Endothelial cell (in vitro differentiated cells): ENCODE measurements at places on chromosomes 11 and 22. TPM values are rescaled to one million over a fixed set of nuclear protein-coding genes. Genes with fewer than 3 reads are reported as not detected.
A peak's percentile ranks its signal among the peaks of the same experiment; 100 is the strongest.

DNA sequence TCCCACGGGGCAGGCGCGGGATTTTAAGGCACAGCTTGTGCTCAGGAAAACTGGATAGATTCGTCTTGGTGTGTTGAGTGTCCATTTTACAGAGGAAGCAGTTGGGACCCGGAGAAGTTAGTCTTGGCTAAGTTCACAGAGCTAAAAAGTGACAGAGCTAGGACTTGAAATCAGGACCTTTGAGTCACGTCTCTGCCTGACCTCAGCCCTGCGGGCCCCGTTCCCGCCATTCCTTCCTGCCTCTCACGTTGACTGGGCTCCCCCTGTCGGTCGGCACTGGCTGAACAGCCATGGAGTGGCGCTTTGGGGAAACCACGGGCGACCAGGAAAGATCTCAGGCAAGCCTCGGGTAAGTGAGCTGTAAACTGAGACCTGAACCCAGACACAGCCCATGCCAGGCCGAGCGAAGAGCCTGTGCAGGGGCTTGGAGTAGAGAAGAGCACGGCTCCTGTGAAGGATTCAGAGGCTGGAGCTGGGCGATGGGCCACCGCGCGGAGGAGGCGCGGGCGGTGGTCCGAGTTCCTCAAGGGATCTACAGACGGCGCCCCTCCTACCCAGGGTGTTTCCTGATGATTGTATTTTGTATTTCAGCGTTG is 54.1 kb downstream of the WNT11 start:
- H3K27me3 ChIP-seq: peaks cover 4% of the 10 kb centered on the region
- peaks cover 30% of the 10 kb centered on the region for H3K4me1 ChIP-seq
- peak overlapping the region; percentile 75 for H3K4me3 ChIP-seq

GRCh38 chr11:83625336-83625735 is 339.2 kb upstream of the CCDC90B start:
- H3K27me3 ChIP-seq: no peaks in the 10 kb centered on the region
- H3K4me3 ChIP-seq: no peak overlapping the region
- peaks cover 6% of the 10 kb centered on the region for H3K4me1 ChIP-seq
- DNase-seq: no peak

DNA sequence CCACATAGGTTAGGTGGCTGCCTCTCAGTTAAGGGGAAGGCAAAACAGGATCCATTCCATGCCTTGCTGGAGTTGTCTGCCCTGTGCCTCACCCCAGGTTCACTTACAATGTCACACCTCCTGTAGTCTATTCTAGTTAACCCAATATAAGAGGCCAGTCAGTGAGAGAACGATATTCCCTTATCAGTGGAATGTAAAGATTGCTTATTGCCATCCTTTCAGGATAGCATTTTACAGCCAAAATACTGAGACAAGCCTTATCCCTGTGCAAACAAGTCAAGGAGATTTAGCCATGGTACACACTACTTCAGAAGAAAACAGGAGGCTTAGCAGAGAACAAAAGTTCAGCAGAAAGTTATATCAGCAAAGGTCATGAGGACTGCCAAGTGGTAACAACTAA is 5.5 kb downstream of the CYP2R1 start:
- H3K27ac ChIP-seq: no peak overlapping the region
- DNase-seq: no peak
- peaks cover 10% of the 10 kb centered on the region for H3K36me3 ChIP-seq
- H3K4me3 ChIP-seq: no peak overlapping the region
- H3K4me1 ChIP-seq: peaks cover 8% of the 10 kb centered on the region

DNA sequence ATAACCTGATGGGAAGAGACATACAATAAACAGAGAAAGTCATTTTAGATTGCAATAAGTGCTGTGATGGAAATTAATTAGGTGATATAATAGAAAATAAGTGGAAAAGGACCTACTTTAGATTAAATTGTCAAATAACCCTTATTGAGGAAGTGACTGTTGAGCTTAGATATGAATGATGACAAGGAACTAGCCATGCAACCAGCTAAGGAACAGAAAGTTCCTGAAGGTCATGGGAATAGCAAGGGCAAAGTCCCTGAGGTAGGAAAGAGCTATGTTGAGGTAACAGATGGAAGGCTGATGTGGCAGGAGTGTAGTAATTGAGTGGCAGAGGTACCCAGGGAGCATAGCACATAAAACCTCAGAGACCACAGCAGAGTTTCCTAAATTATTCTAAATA is 135.2 kb downstream of the WNT11 start:
- no peaks in the 10 kb centered on the region for H3K27me3 ChIP-seq
- no peak overlapping the region for H3K4me3 ChIP-seq
- no peak for DNase-seq
- peaks cover 4% of the 10 kb centered on the region for H3K36me3 ChIP-seq
- peaks cover 6% of the 10 kb centered on the region for H3K4me1 ChIP-seq

DNA sequence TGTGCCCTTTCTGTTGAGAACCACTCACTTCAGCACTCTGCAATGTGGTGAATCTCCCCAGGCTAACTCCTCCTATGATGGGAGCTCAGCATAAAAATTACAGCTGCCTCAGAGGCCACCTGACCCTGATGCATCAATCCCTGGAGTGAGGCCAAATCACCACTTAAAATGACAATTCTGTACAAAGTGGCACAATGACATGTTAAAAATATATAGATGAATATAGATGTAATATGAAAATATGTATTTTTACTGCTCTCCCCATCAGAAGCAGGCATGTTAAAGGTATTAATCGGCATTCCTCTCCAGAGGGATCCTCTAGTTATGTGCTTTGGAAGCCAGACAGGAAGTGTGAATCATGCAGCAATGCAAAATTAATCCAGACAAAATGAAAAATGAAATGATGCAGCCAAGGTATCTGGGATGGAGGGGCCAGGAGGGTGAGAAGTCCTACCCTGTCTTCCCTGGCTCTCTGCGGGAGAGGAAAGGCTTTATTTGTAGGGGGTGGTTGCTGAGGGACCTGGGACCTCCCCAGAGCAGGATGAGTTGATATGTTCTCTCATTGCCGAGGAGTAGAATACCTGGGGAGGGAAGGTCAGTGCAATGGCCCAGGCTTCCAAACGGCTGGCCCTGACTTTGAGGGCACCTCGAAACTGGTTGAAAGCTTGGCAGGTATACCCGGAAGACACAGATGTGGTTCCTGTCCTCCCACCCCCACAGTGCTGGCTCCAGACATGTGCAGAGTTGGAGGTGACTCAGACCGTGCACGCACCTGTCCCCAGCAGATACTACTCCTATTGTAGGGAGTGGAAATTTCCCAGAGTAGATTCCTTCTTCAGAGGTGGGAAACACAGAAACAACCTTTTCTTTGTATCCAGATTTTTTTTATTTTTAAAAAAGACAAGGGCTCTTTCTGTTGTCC is 347.9 kb upstream of the NCAM1 start:
- no peaks in the 10 kb centered on the region for H3K27me3 ChIP-seq
- H3K4me1 ChIP-seq: peaks cover 25% of the 10 kb centered on the region
- no peaks in the 10 kb centered on the region for H3K36me3 ChIP-seq

DNA sequence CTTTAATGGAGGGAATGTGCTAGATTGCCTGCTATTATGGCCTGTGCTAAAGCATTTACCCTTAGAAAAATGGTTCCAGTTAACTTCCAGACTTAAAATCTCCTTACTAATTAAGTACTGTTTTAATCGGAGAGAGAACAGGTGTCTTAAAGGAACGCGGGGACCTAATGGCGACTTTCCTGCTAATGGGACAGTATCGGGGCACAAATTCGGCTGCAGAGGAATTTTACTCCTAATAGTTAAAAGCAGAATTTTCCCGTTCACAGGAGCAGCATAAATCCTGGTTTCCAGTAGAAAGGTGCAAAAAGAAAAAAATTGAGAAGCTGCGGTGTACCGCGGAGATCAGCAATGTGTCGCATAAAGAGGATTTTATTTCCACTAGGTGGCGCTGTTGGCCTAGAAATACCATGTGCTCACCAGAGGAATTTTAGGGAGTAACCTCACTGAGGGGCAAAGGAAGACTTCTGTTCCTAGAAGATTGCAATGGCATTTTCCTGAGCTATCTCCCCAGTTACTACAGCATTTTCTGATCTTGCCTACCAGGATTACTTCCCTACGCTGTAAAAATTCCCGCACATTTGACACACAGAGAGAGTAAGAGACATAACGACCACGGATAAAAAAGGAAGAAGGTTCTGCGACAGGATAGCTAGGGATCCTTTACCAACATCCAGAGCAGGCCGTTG is 44.5 kb downstream of the ZNF280B start:
- H3K4me1 ChIP-seq: no peaks in the 10 kb centered on the region
- no peaks in the 10 kb centered on the region for H3K36me3 ChIP-seq

GRCh38 chr11:75572744-75573143 is 10.7 kb downstream of the SERPINH1 start:
- peak overlapping the region; percentile 30 for H3K27ac ChIP-seq
- peak overlapping the region; percentile 56 for H3K4me3 ChIP-seq
- peaks cover 44% of the 10 kb centered on the region for H3K36me3 ChIP-seq
- no peak for DNase-seq

GRCh38 chr11:125072961-125073590 is 10.0 kb downstream of the SLC37A2 start:
- H3K27me3 ChIP-seq: peaks cover 20% of the 10 kb centered on the region
- H3K4me3 ChIP-seq: no peak overlapping the region
- H3K4me1 ChIP-seq: peaks cover 26% of the 10 kb centered on the region
- H3K27ac ChIP-seq: no peak overlapping the region

GRCh38 chr11:64717268-64717578 is 5.8 kb downstream of the NRXN2 start:
- H3K4me1 ChIP-seq: peaks cover 6% of the 10 kb centered on the region
- no peaks in the 10 kb centered on the region for H3K36me3 ChIP-seq
- H3K27me3 ChIP-seq: peaks cover 26% of the 10 kb centered on the region
- no peak for DNase-seq
- no peak overlapping the region for H3K4me3 ChIP-seq
- H3K27ac ChIP-seq: no peak overlapping the region

DNA sequence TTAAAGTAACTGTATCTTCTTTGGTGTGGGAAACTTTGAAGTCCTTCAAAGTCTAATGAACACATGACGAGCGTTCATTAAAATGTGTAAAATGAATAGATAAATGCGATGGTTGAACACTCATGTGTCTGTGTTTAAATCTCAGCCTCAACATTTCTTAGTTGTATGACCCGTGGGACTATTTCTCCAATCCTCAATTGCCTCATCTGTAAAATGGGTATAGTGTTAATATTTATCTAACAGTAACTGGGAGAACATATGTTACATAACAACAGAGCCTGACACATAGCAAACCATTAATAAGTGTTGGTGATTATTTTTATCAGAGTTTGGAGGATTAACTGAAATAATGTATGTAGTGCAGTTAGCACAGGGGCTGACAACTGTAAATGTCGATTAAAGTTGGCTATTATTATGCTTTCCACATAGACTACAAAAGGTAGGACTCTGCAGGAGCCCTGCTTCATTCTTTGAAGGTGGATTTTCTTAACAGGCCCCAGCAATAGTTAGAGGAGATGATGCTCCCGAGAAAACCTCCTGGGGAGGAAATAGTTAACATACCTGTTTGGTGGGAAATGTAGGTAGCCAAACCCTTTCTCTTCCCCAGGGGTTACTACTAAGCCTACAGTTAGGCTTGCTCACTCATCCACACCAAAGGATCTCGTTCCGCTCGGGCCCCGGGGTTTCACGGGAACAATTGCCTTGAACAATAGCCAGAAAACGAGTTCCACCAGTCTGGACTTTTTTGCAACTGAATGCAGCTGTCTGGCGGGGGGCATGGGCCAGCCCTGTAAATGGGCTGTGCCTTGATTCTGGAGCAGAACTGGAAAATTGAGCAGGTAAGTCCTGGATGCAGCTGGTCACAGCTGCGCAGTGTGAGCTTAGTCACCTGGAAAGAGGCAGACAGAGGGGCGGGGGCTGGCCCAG is 133.4 kb downstream of the DBX1 start:
- H3K4me3 ChIP-seq: no peak overlapping the region
- no peaks in the 10 kb centered on the region for H3K36me3 ChIP-seq
- H3K4me1 ChIP-seq: peaks cover 44% of the 10 kb centered on the region

DNA sequence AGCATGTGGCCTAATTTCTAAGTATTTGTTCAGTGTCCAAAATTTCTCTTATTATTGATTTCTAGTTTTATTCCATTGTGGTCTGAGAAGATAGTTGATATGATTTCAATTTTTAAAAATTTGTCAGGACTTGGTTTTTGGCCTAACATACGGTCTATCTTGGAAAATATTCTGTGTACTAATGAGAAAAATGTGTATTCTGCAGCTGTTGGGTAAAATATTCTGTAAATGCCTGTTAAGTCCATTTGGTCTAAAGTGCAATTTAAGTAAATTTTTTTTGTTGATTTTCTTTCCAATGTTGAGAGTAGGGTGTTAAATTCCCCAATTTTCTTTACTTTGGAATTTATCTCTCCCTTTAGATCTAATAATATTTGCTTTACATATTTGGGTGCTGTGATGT is 78.3 kb downstream of the TECTA start:
- DNase-seq: no peak
- H3K27me3 ChIP-seq: peaks cover 2% of the 10 kb centered on the region
- no peak overlapping the region for H3K27ac ChIP-seq
- H3K36me3 ChIP-seq: peaks cover 22% of the 10 kb centered on the region
- H3K4me3 ChIP-seq: no peak overlapping the region
- no peaks in the 10 kb centered on the region for H3K4me1 ChIP-seq

- H3K27me3 ChIP-seq: peaks cover 1% of the 10 kb centered on the region
- no peak overlapping the region for H3K4me3 ChIP-seq
- H3K36me3 ChIP-seq: no peaks in the 10 kb centered on the region
- no peak overlapping the region for H3K27ac ChIP-seq
- no peak for DNase-seq
Observed at GRCh38 chr22:29443861-29444792, 5.7 kb downstream of the RFPL1 start.

DNA sequence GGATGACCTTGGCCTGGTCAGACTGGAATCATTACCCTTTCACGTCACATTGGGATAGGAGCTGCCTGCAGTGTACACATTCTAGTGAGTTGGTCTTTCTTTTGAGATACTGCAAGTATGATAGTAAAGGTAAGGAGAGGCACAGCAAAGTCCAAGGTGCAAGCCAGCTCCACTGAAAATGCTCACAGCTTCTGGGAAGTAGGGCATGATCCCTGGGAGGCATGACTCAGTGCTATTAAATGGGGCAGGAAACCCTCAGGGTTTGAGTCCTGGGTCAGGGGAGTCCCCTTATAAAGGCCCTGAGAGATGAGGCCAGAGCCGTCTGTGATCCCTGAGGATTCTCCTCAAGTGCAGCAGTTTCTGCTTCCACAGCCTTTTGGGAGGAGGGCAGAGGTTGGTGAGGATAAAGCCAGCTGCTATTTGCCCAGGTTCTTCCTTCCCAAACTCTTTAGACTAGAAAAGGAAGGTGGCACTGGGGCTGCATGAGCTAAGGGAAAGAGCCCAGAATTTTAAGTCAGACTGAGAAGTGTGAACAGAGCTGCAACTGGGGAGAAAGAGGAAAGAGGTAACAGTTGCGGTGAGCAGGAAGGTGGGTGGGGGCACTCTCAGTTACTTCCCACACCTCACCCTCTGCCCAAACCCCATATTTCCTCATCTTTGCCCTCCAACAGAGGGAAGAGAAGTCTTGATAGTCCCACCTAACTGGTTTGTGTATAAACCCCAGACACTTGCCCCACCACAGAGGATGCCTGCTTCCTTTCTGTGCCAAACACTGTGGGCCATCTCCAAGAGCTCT is 14.4 kb upstream of the OR52K1 start:
- H3K4me3 ChIP-seq: no peak overlapping the region
- H3K36me3 ChIP-seq: peaks cover 4% of the 10 kb centered on the region
- H3K27me3 ChIP-seq: no peaks in the 10 kb centered on the region
- H3K4me1 ChIP-seq: no peaks in the 10 kb centered on the region
- H3K27ac ChIP-seq: no peak overlapping the region

OR51B4 gene
- 0.49 TPM for total RNA-seq
